ENCODE measurements at places on chromosomes 5 and 9. TPM values are rescaled to one million over a fixed set of nuclear protein-coding genes. Genes with fewer than 3 reads are reported as not detected.

CYLC2 gene
- polyA plus RNA-seq = not detected

- no peak for DNase-seq
Measured at GRCh38 chr5:180823346-180823745, 20.7 kb upstream of the MGAT1 start.

DNA sequence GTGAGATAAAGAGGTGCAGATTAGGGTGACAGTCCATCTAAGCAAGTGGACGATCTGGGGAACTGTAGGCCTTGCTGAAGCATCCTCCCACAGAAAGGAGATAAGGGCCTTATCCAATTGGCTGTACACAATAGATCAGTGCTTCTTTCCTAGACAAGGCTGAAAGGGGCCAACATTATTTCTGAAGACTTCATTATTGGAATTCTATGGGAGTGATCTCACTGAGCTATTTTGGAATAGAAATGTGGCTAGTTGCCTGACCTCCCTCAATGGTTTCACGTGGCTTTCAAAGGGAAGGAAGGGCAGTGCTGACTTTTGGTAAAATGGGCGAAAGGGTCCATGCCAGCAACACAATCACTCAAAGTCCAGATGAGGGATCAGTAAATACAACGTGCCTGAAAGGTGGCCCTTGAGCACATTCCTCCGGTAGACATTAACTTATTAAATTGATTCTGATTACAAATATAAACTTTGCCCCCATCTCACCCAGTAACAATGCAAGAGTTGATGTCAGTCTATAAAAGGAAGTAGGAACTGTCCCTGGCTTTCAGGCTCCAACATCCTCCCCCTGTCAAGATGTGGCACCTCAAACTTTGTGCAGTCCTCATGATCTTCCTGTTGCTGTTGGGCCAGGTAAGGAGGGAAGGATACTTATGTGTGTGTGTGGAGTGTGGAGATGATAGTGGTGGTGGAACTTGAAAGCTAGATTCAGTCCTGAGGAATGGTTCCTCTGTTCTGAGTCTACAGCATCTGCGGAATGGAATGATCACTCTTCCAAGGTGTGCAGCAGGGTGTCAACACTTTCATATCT lies at the start of gene LEAP2:
Gene LEAP2 (plus strand): TSS at position 550 of the 811 bp plus-strand sequence. CDS start 27 bp downstream, at position 577.
- no peak for DNase-seq

- DNase-seq = no peak
Measured at GRCh38 chr5:176740131-176740701, 70.1 kb upstream of the UNC5A start.

DNA sequence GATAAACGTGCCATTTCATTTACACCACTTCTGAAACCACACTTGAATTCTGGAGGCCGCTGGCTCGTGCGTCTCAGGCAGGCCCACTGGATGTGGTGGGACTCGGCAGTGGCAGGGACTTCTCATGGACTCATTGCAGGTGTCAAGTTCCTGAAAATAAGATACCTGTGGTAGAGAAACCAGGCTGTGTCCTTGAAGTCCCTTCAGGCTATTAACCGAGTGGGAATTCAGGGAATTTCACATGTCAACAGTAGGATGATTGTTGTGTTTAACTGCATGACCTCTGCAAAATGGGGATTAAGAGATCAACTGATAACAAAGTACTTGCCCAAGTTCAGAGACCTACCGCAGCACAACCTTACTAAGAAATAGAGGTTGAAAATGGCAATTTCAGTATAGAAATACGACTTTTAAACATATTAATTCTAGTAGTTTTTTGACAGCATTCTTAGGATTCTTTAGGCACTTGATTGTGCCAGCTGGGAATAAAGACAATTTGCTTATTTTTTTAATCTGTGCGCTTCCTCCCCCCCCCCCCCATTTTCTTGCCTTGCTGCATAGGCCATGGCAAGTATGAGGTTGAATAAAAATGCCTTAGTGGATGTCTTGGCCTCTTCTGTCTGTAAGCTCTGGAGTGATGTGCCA lies 26.8 kb downstream of the TRIP13 start:
- no peak for DNase-seq

GRCh38 chr5:157993201-157993600 lies 134.3 kb upstream of the CLINT1 start:
- DNase-seq = no peak

GRCh38 chr5:176837707-176838115 lies 27.4 kb downstream of the UNC5A start:
- peak; percentile 87 for DNase-seq

IDNK gene
- polyA plus RNA-seq = 6.2 TPM

DNA sequence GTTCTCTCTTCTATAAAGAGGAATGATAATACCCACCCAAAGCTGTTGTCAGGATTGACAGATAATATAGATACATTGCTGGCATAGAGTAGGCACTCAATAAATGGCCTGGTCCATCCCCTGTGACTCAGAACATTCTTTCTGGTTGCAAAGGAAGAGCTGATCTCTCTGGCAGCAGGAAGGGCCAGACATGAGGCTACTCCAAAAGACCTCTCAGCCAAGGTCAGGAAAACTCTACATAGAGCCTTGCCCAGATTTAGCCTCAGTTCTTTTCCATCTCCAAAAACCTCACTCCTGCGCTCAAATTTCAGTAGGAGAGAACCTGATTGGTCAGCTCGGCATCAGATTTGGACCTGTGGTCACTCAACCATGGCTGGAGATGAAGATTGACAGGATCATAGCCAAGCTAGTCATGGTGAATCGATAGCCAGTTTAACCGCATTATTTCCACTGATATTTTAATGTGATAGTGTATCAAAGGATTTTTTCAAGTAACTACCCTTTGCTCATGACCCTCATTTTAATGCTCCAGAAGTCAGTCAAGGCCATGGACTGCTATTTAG lies 319.6 kb downstream of the DRD1 start:
- no peak for DNase-seq

DNA sequence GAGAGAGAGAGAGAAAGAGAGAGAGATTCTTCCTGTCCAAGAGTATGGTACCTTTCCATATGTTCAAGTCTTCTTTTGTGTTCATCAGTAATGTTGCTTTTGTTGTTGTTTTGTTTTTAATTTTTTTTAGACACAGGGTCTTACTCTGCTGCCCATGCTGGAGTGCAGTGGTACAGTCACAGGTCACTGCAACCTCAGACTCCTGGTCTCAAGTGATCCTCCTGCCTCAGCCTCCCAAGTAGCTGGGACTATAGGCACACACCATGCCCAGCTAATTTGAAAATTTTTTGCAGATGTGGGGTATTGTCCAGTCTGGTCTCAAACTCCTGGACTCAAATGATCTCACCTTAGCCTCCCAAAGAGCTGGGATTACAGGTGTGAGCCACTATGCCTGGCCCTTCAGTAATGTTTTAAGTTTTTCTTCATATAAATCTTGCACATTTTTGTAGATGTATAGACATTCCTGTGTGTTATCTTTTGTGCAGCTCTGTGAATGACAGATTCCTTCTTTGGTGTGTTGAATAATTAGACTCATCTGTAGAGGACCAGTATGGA lies 36.3 kb downstream of the ZNF483 start:
- no peak for DNase-seq

DNA sequence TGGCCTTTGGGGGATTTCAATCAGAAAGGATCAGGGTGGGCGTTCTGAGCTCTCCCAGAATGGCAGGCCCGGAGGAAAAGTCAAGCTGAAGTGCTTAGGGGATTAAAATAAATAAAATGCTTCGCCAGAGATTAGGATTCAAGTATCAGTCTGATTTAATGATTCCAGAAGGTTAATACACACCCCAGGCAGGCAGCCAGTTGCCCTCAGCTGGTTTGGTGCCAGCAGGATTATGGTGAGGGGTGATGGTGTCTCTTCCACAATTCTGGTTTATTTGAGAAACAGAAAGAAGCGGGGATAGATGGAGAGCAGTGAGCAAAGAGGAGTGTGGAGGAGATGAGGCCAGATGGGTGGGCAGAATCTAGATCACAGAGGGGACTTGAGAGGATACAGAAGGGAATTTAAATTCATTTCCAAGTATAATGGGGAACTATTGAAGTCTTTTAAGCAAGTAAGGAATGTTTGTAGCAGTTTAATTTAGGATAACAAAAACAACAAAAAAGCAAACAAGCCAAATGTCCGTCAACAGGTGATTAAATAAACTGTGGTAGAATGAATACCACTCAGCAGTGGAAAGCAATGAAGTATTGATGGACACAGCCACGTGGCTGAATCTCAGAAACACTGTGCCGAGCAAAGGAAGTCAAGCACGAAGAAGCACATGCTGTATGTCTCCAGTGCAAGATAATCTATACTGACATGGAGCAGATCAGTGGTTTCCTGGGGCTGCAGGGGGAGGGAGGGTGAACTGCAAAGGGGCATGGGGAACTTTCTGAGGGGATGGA lies 297.7 kb downstream of the MSX2 start:
- peak; percentile 44 for DNase-seq

DNA sequence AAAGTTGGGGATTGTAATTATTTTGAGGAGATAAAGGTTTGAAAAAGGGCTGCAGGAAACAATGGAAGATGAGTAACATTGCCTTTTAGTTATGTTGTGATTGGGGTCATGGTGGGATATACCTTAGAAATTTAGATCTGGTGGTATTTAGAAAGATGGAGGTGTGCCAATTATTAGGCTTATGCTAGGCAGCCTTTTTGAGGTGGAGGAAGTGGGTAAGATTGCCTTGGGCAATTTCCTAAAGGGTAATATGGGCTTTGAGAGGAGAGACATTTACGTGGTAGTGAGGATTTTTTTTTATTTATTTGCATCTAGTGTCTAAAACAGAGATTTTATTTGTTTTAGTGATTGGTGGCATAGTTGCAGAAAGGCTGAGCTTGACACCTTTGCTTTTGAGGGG lies 10.5 kb downstream of the HSPA4 start:
- DNase-seq = no peak

SNCAIP gene
- 16.5 TPM for polyA plus RNA-seq

DNA sequence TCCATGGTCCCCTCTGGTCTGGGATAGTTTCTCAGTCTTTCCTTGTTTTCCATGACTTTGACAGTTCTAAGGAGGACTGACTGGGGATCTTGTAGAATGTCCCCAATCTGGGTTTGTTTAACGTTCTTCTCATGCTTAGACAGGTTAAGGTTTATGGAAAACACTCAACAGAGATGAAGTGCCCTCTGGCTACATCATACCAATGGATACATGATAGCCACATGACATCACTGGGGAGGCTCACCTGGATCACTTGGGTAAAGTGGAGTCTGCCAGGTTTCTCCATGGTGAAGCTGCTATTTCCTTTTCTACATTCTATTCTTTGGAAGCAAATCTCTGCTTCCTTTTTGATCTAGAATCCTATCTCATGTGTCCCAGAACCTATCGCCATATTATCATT lies 23.8 kb upstream of the ALDH1B1 start:
- DNase-seq = no peak

- DNase-seq = peak; percentile 61
Measured at GRCh38 chr5:1103505-1104326, 8.1 kb downstream of the SLC12A7 start.

- no peak for DNase-seq
Measured at GRCh38 chr5:12133520-12133919, 229.3 kb upstream of the CTNND2 start.

ADRA1B gene
- polyA plus RNA-seq = 0.85 TPM

DNA sequence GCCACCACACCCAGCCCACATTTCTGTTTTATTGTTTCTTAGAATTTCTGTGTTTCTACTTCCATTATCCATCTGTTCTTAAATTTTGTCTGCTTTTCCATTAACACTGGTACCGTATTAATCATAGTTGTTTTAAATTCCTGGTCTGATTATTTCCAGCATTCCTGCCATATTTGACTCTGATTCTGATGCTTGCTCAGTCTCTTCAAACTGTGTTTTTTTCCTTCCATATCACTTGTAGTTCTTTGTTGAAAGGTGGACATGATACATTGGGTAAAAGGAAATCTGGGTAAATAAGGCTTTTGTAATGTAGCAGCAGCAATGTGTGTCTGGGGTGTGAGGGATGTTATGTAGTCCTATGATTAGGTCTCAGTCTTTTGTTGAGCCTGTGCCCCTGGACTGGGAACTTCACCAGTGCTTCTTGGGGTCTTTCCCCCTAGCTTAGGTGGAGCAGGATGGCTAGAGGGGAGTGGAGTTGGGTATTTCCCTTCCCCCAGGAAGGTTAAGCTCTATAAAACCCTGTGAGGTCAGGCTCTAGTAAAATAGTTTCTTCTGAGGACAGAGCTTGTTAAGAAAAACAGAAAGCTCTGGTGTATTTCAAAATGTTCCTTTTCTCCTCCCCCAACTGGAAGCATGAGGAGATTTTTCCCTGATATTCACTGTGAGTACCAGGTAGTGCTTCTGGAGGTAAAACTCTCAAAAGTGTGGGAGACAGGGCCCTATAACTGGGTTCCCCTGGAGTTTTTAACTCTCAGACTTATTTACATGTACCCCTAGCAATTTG lies 10.1 kb upstream of the TMOD1 start:
- DNase-seq = no peak

DNA sequence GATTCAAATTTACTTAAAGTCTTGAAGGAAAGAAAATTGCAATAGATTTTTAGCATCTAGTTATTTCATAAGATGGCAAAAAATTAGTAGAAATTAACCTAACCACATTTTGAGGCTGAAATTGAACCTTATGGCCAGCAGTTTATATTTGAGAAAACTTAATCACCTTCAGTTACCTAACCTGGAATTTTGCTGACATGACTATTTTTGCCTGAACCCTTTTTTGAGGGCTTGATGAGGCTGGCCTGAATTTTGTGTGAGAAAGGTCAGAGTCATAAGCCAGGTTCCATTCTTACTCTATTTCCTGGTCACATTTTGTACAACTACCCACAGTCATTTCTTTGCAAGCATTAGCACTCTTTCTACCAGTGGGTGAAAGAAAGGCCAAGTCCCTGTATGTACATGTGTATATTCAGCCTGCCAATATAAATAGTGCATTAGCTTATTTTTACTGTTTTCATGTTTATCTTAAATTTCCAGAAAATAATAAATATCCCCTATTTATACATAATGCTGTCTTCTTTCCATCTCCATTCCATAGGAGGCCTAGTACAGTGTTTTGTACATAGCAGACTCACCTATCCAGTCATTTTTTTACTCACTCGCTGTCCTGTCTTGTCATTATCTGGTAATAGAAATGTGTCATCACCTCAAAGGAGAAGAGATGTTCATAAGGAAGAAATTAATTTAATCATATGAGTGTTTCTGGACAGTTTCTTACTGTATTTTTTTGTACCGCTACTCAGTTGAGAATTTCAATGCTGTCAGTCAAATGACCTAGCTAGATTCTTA lies 108.4 kb upstream of the SGCD start:
- DNase-seq = no peak

DNA sequence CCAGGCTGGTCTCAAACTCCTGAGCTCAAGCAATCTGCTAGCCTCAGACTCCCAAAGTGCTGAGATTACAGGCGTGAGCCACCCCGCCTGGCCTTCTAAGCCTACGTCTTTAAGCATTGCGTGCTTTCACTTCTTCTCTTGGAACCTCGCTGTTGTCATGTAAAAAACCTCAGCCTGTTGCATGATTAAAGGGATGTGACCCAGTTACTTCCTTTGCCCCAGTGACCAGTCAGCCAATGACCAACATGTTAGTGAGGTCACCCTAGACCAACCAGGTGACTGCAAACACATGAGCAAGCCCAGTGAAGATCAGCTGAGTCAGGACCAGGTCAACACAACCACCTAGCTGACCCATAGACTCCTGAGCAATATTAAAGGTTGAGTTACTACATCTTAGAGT lies 10.5 kb downstream of the KIF4B start:
- DNase-seq = no peak

- no peak for DNase-seq
Measured at GRCh38 chr5:80198399-80198798, 57.4 kb downstream of the SERINC5 start.

OR1L1 gene
- polyA plus RNA-seq = not detected

RELL2 gene
- 0.58 TPM for polyA plus RNA-seq
